ENCODE measurements at places on chromosomes 5 and 9.

GRCh38 chr5:119105971-119106370, 35.1 kb downstream of the DMXL1 start:
- DNase-seq, result no peak

DNA sequence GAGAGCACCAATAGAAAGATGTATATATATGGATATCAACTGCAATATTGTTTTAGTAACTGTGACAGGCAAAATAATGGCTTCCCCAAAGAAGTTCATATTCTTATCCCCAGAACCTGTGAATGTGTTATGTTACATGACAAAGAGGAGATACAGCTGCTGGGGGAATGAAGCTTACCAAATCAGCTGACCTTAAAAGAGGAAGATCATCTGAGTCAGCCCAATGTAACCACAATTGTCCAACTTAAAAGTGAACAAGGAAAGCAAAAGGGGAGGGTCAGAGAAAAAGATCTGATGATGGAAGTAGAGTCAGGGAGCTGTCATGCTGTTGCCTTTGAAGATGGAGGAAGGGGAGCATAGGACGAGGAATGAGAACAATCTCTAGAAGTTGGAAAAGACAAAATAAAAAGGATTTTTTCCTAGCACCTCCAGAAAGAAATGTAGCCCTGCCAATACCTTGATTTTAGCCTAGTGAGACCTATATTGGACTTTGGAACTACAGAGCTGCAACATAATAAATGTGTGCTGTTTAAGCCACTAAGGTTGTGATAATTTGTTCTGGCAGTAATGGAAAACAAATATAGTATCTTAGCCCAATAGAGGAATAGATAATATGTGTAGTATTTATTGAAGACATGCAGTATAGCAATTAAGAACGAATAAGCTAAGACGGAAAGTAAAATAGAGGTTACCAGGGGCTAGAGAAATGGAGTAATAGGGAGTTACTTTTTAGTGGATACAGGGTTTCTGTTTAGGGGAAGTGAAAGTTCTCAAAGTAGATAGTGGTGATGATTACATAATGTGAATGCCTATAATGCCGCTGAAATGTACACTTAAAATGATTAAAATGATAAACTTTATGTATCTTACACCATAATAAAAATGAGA, 115.9 kb downstream of the PIK3R1 start:
- DNase-seq, result no peak

DNA sequence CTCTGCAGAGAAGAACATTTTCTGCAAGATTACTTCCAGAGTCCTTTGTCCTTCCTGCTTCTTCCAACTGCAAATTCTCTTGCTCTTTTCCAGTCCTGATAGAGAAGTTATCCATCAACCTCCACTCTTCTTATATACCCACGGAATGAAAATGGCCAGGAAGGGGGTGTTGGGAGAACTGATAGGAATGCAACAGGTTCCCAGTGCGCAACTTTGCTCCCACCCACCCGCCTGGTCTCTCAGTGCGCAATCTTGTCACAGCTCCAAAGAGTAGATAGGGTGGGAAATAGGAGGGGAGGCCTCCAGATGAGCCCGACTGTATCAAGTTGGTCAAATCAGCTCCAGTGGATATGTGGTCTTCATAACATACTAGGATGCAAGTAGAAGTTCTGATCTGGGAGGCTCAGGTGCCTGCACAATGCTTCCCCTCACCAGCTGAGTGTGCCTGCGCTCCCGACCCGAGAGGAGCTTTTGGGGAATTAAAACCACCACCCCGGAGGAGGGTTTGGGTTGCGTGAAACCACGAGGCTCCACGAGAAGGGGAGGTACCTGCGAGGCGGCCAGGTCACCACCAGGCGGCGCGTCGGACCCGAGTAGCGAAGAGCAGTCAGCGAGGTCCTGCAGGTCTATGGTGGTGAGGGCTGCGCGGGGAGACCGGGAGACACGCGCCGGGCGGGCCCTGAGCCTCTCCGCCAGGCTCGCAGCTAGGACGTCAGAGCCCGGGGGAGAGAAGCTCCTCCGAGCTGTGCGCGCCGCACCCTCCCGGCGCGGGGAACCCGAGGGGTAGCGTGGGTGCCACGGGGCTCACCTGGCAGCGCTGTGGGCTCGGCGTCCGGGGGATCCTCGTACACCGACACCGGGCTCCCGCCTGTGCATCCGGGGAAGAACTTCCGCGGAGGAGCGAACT, 835 bp downstream of the MCIDAS start:
- DNase-seq, result no peak

- DNase-seq, result no peak
These were observed 77.1 kb downstream of the GOLPH3 start for GRCh38 chr5:32096891-32097595.

GRCh38 chr9:131677444-131678180, 62.3 kb downstream of the RAPGEF1 start:
- DNase-seq, result peak; percentile 65

DNA sequence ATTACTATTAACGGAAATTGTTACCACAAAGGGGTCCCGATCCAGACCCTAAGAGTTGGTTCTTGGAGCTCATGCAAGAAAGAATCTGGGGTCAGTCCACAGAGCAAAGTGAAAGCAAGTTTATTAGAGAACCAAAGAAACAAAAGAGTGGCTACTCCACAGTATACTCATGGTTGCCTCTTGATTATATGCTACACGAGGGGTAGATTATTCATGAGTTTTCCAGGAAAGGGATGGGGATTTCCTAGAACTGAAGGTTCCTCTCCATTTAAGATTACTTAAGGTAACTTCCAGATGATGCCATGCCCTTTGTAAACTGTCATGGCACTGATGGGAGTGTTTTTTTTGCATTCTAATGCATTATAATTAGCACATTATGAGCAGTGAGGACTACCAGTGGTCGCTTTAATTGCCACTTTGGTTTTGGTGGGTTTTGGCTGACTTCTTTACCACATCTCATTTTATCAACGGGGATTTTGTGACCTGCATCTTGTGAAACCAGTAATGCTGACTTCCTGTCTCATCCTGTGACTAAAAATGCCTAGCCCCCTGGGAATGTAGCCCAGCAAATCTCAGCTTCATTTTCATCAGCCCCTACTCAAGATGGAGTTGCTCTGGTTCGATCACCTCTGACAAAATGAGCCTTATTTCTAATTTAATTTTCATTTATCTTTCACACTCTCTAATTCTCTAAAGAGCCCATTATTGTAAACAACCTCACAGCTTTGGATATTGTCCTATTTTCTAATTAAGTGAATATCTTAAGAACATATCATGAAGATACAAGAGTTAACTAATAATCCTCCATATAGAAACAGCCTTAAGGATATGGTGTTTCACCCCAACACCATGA, 336.3 kb downstream of the RASEF start:
- no peak for DNase-seq

DNA sequence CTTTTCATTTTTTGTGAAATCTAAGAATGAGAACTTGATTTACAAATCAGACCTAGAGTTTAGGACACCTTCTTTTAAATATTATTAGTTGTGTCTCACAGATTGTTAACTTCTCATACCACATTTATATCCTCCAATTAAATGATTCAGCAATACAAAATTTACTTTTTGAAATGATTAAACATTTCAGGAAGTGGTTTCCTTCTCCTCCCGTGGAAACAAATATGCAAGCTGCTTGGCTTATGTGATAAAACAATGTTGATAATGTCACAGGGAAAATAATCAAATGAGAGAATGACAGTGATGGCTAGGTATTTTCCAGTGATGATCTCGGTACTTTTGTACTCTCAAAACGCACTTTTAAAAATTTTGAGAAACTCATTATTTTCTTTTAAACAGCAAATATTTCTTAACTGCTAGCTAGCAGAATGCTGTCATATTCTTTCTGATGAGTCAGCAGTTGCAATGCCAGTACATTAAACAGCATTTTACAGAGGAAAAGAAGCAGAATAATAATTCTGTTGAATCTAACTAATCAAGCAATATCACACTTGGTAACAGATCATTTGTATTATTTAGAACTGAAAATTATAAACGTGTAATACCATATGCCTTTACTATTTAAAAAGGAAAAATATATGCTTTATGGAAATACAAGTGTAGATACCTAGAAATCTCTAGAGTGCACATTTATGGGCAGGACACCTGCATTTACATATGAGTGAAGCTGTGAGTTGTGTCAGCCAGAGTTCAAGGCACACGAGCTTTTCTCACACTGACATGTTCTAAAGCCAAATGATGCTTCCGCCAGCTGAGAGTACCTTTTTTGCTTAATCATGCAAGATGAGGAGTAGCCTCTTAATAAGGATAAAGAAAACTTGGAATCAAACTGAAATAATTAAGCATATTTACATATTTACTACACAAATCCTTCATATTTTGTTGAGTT, 53.6 kb upstream of the CDH18 start:
- DNase-seq, result no peak

DNA sequence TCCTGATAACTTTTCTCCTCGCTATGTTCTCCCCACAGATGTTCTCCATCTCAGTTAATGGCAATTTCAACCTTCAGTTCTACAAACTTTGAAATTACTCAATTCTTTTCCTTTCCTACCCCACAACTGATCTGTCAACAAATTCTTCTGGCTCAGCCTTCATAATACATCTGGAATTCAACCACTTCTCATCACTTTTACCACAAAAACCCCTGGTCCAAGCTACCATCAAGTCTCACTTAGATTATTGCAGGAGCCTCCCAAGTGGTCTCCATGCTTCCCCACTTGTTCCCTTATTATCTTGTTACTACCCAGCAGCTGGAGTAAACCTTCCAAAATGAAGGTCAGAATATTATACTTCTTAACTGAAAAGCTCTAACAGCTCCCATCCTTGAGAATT, 110.1 kb downstream of the FBN2 start:
- DNase-seq, result no peak

DNA sequence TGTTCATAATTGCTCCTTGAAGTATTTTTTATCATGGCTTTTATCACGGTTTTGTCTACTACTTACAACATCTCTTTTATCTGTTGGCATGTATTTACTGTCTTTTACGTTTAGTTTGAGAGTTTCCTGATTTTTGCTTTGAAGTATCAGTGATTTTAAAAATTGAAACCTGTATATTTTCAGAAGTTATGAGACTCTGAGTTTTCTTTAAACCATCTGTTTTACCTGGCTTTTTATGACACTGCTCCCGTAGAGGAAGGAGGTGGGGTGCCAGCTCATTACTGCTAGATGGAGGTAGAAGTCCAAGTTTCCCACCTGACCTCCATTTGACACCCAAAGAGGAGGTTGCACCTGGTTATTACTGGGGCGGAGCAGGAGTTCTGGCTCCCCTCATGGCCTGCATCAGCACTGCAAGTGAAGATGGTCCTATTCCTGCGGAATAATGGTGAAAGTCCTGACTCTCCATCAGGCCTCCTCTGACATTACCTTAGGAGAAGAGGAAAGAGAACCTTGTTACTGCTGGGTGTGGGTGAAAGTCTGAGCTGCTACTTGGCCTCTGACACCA, 10.0 kb upstream of the ZNF131 start:
- DNase-seq, result no peak

DNA sequence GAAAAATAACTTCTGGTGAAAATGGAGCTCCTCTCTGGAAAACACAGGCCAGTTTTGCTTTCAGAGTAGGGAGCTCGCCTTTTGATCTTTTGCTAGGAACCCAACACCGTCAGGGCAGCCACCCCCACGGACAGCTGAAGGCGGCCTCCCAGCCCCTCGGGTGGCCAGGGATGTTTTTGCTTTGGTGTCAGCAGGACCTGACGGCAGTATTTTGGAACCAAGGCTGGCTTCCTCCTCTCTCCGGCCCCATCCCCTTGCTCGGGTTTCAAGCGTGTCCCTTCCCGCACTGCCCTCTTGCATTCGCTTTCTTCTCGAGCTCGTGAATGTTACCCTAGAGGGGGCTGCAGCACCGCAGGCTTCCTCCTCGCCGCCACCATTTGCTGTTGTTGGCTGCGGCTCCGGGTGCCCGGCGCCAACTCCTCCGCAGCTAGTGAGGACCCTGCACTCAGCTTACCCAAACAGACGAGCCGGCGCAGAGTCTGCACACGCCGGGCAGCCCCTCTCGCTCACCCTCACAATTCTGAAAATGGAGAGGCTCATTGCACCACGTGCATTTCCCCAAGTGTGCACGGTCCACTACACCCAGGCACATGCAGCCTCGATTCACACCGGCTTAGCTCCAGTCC, 35.5 kb upstream of the ADAMTSL1 start:
- no peak for DNase-seq

- no peak for DNase-seq
These were observed 15.9 kb downstream of the RANBP6 start for GRCh38 chr9:5999443-6000101.

- DNase-seq, result no peak
These were observed 63.8 kb upstream of the AFAP1L1 start for GRCh38 chr5:149207831-149208230.

- DNase-seq, result no peak
These were observed 38.3 kb downstream of the UNC5A start for GRCh38 chr5:176848651-176849050.

DNA sequence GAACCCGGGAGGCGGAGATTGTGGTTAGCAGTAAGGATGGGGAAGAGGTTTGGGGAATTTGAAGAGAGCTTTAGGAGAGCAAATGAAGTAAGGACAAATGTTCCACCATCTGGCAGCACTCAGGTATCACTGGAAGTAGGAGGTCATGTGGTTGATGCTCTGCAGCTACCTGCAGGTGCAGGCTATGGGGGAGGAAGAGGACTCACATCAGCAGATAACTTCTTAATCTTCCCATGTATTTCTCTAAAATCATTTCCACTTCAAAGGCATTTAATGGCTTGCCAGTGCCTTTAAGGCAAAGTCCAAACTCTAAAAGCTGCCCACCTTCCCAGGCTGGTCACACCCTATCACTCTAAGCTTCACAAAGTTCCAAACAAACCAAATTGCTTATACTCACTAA, 8.1 kb upstream of the HAVCR1 start:
- no peak for DNase-seq

DNA sequence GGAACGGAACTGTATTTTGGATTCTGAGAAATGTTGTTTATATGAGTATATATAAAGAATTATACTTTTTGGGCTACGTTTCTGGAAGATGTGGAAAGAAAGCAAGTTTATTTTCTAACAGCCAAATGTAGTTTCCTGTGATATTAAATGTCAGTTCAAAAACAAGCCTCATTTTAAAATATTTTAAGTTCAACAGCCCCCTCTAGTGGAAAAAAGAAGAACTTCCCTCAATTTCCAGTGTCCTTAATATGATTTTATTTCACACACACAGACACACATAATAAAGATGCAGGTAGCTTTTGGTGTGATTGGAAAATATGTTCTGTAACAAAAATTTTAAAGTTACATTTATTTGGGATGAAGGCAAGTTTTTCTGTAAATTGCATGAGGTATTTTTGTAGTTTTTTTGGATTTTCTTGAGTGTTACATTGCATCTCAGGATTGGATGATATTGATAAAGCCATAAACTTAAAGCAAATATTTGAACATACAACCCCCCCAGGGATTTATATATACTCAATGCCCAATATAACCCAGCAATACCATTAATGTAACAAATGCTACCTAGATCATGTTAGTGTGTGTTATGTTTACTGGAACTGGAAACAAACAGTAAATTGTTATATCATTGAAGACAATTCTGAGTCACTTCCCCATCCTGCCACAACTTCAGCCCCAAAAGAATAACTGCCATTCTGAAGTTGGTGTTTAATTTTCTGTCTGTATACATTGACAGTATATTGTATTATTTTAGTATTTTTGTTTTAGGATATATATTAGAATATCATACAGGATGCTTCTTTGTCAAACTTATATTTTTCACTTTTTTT, 54.0 kb downstream of the CCDC171 start:
- no peak for DNase-seq

GRCh38 chr5:142852416-142853198, 82.4 kb downstream of the ARHGAP26 start:
- DNase-seq, result no peak

GRCh38 chr5:9174446-9174845, 371.4 kb downstream of the SEMA5A start:
- DNase-seq, result no peak
